ENCODE measurements at places on chromosomes 3 and 15.

DNA sequence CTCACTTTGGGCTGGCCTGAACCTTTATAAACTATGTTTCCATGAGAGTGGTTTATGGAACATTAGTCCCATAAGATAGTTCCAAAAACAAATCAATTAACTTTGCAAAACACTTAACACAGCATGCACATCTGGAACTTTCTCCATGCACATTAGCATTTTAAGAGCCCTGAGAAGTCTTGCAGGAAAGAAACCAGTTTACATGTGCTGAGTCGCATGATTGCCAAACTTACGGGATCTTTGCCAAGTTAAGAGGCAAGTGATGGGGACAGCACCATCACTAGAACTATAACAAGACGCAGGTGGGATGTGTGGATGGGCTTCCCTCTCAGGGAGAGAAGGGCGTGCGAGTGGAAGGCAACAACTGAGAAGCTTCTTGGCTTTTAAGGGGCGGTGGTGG is 20.7 kb downstream of the ADAMTS9 start:
- DNase-seq: no peak

DNA sequence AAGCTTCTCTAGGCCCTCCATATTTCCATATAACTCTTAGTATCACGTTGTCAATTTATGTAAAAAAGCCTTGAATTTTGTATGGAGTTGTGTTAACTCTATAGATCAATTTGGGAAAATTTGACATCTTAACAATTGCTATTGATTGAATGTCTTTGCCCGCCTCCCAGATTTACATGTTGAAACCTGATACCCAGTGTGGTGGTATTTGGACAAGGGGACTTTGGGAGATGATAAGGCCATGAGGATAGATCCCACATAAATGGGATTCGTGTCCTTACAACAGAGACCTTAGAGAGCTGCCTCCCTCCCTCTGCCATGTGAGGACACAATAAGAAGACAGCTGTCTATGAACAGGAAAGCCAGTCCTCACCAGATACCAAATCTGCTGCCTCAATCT is 21.1 kb upstream of the TNK2 start:
- no peak for DNase-seq

DNA sequence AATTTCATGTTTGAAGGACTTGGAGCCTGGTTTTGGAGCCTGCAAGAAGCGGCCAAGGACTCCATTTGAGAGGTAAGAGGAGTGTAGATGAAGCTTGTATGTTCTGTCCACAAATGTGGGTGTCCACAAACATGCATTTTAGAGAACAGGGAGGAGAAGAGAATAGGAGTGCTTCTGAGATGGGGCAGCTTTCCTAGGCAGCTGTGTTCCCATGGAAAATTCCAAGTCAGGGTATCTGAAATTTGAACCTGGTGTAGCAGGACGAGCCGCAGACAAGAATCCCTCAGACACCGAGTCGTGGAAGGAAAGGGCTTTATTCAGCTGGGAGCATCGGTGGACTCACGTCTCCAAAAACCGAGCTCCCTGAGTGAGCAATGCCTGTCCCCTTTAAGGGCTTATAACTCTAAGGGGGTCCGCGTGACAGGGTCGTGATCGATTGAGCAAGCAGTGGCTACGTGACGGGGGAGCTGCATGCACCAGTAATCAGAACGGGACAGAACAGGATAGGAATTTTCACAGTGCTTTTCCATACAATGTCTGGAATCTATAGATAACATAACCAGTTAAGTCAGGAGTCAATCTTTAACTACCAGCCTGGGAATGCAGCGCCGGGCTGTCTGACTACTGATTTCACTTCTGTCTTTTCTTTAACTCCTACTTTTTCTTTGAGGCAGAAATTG is 71.4 kb upstream of the WDR72 start:
- DNase-seq: no peak

DNA sequence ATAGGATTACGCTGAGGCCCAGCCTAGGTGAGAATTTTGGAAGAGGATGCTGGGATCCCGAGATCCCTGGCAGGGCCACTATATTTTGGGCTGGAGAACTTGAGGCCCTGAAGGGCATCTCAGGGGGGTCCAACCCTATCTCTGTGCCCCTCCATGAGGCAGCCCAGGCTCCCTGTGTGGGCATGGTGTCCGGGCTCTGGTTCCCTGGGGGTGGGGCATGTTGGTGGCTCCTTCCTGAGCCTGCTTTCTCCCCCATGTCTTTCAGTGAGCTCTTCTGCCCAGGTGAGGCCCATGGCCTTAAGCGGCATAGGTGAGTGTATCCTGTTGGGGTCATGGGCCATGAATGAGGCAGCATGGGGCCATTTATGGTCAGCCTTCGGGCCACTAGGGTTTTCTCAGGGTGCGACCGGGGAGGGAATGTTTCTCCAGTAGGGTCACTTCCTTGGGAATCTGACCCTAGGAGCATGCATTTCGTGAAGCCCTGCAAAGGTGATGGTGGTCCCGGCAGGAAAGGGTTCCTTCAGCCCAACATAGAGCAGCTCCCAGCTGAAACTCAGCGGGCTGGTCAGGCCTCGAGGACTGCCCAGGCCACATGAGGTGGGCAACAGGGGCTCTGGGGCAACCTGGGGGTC is 191.3 kb downstream of the UBE3A start:
- DNase-seq: no peak

- DNase-seq: no peak
Observed at GRCh38 chr3:26449996-26450395, 172.6 kb upstream of the LRRC3B start.

DNA sequence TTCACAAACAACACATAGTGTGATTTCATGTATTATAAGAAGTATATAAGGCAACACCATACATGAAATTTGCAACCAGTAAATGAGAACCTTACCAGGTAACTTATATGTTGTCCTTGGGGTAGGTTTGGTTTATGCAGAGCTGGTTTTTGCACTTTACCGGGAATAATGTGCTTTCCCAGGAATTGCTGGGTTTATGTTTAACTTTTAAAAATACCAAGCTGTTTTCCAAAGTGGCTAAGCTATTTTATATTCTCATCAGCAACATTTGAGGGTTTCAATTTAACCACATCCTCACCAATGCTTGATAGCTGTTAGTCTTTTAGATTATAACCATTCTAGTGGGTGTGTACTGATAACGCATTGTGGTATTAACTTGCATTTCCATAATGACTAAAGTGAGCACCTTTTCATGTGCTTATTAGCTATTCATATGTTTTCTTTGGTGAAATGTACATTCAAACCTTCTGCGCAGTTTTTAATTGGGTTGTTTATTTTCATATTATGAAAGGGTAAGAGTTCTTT is 71.6 kb downstream of the KY start:
- DNase-seq: no peak

DNA sequence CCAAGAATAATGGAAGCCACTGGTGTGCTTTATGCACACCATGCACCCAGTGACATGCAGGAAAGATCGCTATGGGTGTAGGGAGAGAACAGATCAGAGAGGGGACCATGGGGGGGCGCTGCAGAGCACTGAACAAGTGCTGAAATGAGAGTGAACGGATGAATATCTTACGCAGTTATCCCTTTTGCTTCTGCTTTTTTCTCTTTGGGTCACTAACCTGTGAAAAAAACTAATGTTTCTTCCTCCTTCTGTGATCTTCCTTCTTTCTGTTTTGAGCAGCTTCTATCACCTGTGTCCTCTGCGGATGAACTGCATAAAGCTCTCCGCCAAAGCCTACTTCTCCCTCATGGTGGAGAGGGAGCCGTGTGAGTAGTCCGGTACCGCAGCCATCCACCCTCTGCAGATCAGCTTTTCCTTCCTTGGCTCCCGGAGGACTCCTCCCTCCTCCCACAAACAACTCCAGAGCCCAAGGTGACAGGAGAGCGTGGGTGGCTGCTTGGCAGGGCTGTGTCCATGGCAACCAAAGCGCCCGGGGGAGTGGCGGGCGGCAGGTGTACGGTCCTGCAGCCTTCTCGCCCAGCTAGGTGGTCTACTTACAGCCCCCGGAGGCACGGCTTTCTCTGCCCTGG is 106.2 kb downstream of the DGKG start:
- no peak for DNase-seq

GRCh38 chr3:89521328-89521727 is 413.9 kb downstream of the EPHA3 start:
- DNase-seq: no peak

- DNase-seq: peak; percentile 84
Observed at GRCh38 chr15:51121118-51121517, 26.4 kb upstream of the TNFAIP8L3 start.

DNA sequence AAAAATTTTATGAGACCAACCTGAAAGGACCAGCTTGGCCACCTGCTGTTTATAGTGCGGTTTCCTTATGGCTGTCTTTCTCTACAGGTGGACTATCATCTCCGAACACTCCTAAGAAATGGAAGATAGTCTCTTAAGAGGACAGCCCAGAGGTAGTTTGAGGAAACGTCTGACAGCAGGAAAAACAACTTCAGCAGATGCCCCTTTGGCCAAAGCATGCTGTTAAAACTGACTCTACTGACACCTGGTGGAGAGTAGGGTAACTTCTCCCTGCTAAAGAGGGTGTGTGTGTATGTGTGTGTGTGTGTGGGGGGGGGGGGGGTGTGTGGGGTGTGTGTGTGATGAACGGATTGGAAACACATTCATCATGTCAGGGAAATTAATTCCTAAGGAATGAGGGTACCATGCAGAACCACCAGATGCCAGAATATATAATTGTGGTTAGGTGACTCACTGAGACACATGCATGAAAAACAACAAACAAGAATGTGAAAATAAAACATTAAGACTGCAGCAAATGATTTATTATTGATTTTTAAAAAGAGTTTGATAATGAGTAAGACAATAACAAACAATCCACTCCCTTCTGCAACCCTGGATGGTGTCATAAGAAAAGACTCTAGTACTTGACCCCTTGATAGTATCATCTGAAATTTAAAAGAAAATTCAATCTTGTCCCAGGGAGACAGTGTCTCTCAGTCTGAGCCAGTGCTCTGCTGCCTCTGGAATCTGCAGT is 256.5 kb downstream of the THRB start:
- DNase-seq: peak; percentile 94

DNA sequence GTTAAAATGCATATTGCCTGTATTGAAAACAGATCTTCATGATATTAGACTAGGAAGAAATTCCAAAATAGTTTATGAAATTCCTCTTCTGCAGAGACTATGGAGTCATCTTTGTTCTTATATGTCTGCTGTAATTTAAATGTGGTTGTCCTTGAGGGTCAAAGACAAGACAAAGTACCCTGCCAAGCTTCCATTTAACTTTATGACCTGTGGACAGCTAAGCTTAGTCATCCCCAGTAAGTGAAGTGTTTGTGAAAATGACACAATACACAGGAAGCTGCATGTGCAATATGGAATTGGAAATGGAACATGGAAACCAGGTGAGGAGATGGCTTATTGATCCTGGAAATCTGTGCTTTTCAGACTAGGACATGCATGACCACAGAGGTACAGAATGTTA is 68.5 kb upstream of the GBE1 start:
- no peak for DNase-seq

- DNase-seq: peak; percentile 10
Observed at GRCh38 chr15:79071901-79072300, 18.7 kb downstream of the RASGRF1 start.
